Cerebellar nuclear complex (tissue), 1 donor: ENCODE measurements at places on chromosomes 1 and 21.

- no peak for DNase-seq
Measured at GRCh38 chr1:17957588-17958267, 149.9 kb upstream of the IGSF21 start.

GRCh38 chr1:67393240-67393639 is 37.0 kb downstream of the SERBP1 start:
- DNase-seq: no peak

- no peak for DNase-seq
Measured at GRCh38 chr21:35212393-35213127, 163.5 kb upstream of the RUNX1 start.

DNA sequence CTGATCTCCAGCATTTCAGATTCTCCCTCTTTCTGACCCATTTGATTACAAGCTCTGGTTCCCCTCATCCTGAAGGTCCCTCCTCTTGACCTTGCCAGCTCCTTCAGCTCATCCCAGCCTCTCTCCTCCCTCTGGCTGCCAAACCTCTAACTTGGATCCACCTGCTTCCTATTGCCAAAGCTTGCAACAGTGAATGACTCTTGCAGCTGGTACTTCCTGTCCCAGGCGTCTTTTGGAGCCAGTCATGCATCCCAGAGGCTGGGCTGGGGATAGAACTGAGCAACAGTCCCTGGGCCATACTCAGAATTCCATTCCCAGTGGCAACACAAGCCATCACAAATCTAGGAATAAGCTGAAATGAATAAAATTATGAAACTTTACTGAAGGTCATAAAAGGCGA is 27.7 kb upstream of the SPOCD1 start:
- no peak for DNase-seq

GRCh38 chr1:172902200-172902599 is 148.5 kb downstream of the TNFSF18 start:
- no peak for DNase-seq

GRCh38 chr1:161131523-161132409 is 701 bp downstream of the DEDD start:
- DNase-seq: no peak

GRCh38 chr1:153962088-153963029 is 978 bp downstream of the SLC39A1 start:
- DNase-seq: no peak

- DNase-seq: no peak
Measured at GRCh38 chr1:18190598-18190997, 83.0 kb downstream of the IGSF21 start.

- DNase-seq: no peak
Measured at GRCh38 chr1:199124351-199124750, 485.5 kb downstream of the PTPRC start.

- no peak for DNase-seq
Measured at GRCh38 chr21:41869771-41870170, 9.4 kb downstream of the PRDM15 start.
